NCI-H2029 treated with DMSO at 0.1 percent for 48 hours (cell line): ENCODE measurements at places on chromosomes 13 and 19.

GRCh38 chr13:85408415-85408814 is 390.8 kb downstream of the SLITRK6 start:
- no peak for DNase-seq

- DNase-seq = peak; percentile 57
These were observed 1.0 kb downstream of the REX1BD start for GRCh38 chr19:18589380-18590272.

- DNase-seq = no peak
These were observed 34.1 kb upstream of the KLF12 start for GRCh38 chr13:74168263-74168675.

GRCh38 chr13:58921129-58921528 is 1242.6 kb downstream of the DIAPH3 start:
- DNase-seq = no peak

- no peak for DNase-seq
These were observed 7.8 kb upstream of the SELENOV start for GRCh38 chr19:39506944-39507714.

DNA sequence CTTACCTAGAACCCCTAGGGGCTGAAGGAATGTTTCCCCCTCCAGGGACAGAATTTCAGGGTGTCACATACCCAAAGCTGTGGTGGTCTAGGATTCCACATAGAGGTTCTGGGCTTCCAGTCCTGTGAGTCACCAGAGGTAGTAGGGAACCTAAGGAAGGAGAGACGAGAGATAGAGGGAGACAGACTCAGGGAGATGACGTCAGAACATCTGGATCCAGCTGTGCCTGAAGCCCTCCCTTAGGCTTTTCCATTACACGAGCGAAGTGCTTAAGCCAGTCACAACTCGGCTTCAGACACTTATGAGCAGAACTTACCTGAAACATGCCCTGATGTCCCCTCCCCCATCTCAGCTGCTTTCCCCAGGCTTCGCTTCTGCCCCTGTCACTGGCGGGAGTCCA is 11.8 kb upstream of the SELENOW start:
- DNase-seq = no peak

- no peak for DNase-seq
These were observed 75.8 kb upstream of the UBAC2 start for GRCh38 chr13:99124794-99125316.

- DNase-seq = no peak
These were observed 495 bp downstream of the LSR start for GRCh38 chr19:35249146-35249847.

- DNase-seq = no peak
These were observed 2.3 kb upstream of the N4BP2L1 start for GRCh38 chr13:32430018-32430747.

GRCh38 chr13:49023431-49023830 is 47.7 kb downstream of the FNDC3A start:
- no peak for DNase-seq

DNA sequence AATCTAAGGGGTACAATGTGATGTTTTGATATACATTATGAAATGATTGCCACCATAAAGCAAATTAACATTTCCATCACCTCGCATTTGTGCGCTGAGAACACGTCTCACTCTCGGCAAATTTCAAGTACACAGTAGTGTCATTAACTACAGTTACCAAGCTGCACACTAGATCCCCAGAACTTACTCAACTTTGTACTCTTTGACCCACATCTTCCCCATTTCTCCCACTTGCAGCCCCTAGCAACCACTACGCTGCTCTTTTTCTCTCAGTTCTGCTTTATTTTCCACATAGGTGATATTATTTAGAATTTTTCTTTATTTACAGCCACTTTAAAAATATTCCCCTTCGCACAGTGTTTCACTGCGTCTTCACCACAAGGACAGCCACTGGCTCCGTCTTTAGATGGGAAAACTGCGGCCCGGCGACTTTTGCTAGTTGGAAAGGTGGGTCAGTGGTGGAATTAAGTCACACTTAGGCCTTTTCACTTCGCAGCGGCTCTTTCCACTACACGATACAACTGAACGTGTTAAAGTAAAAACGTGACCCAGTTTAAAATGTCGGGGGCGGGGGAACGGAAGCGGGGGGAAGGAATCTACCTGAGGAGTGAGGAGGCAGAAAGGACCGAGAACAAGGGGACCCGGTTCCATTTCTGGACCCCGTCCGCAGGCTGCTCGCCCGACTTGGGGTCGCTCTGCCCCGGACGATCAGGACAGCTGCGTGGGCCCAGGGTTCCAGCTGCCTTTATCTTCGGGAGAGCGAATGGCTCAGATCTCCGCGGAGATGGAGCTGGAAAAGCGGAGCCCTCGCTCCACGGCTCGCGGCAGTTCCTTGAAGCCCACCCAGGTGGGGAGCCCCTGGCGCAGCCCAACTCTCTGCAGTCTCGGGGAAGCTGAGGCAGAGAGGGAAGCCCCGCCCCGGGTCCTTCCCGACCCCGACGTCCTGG is 486.1 kb downstream of the UQCRFS1 start:
- no peak for DNase-seq

GRCh38 chr13:35016362-35017112 is 74.5 kb downstream of the NBEA start:
- no peak for DNase-seq

DNA sequence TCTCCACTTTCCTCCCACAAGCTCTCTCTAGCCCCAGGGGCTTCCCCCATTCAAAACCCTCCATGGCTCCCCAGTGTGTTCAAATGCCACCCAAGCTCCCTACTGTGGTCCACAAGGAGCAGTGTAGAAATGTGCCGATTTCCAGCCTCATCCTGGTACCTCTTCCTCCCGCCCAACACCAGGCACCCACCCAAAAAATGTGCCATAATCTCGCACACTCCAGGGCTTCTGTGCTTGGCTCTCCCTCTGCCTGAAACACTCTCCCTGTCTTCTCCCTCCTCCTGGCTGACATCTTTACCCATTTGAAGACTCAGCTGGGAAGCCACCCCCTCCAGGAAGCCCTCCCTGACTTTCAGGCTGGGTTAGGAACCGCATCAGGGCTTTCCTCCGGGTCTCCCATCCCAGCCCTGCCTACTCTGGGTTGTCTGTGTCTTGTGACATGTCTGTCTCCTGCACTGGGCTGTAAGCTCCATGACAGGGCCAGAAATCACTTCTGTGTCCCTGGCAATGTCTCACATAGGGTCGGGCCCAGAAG is 16.6 kb upstream of the MEIS3 start:
- no peak for DNase-seq

GRCh38 chr19:46394402-46394797 is 19.0 kb downstream of the CCDC8 start:
- DNase-seq = no peak

DNA sequence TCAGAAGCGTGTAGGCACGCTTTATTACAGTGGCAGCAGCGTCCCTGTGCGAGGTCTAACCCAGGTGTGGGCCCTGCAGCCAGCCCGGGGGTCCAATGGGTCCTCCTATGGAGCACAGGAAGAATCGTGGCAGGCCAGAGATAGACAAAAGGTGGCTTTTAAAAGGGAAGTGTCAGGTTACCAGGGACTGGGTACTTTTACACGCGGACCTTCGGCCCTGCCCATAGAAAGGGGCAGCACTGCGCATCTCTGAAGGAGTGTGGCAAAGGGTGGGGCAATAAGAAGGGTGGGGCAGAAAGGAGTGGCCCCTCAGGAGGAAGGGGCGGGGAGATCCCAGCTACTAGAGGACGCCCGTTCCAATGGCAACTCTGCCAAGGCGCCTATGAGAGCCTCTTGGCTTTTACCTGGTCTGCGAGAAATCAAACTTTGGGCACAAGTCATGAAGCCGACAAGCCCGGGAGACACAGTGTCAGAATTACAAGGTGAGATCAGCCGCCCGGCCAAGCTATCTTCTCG is 1419.8 kb downstream of the UQCRFS1 start:
- peak; percentile 79 for DNase-seq

DNA sequence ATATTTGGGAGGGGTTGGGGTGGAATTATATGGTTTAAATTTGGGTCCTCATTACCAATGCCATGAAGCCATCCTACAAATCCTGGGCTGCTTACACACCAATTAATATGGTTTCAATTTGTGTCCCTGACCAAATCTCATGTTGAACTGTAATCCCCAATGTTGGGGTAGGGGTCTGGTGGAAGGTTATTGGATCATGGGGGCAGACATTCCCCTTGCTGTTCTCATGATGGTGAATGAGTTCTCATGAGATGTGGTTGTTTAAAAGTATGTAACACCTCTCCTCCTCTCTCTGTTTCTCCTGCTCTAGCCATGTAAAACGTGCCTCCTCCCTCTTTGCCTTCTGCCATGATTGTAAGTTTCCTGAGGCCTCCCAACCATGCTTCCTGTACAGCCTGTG is 46.6 kb upstream of the FAM124A start:
- no peak for DNase-seq

- no peak for DNase-seq
These were observed 2.4 kb upstream of the KMT2B start for GRCh38 chr19:35715355-35715809.

DNA sequence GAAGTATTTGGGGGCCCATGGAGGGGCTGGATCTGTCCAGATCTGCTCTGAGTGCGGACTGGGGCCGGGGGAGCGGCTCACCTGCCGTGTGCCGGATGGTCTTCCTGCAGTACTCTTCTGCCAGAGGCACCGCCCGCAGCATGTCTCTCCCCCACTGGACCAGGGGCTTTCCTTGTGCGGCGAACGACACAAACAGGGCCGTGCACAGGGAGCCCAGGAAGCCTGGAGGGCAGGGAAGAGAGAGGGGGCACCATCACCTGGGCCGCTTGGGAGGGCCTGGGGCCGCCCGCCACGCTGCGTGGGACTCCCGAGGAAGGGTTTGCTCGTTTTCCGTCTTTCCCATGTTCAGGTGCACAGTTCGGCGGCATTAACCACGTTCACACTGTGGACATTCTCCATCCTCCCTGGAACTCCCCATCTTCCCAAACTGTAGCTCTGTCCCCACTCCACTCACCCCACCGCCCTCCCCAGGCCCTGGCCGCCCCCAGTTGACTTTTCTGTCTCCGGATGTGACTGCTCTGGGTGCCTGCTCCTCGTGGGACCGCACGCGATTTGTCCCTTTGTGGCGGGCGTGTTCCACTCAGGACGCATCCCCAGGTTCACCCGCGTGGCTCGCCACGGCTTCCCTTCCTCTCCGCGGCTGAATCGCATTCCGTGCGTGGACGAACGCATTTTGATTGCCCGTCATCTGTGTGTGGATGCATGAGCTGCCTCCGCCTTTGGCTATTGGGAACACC is 24.2 kb downstream of the ADPRHL1 start:
- DNase-seq = no peak

- no peak for DNase-seq
These were observed 62.6 kb downstream of the STK24 start for GRCh38 chr13:98514288-98514687.

- no peak for DNase-seq
These were observed 7.5 kb downstream of the SUGP2 start for GRCh38 chr19:19025861-19026260.

DNA sequence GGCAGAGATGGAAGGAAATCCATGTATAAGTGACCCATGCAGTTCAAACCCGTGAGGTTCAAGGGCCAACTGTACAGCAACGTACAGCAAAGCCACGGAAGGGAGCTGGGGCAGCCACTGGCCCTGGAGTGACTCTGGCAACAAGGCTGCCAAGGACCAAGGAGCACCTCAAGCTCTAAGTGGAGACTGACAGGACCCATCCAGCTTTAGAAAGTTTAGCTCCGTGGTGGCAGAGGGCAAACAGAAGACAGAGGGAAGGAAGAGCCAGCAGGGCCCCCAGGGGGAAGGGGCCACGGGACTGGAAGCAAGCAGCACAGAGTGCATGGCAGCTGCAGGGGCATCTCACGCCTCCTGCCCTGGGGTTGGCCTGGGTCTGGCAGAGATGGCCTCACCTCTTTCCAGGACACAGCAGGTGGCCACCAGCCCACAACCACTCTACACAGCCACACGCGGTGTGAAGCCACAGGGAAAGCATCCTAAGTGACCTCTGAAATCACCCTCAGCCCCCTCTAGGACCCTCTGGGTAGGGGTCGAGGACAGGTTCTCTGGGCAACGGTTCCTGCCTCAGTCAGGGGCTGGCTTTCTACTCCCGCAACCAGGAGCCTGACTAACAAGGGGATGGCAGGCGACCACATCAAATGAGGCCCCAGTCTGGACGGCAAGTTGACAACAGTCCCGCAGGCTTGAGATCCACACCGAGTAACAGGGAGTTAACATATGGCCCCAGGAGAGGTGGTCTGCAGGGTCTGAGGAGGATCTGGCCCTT is 3.8 kb downstream of the MIER2 start:
- DNase-seq = no peak

- DNase-seq = no peak
These were observed 102.2 kb upstream of the IPO5 start for GRCh38 chr13:97851269-97851668.

- no peak for DNase-seq
These were observed 2.8 kb downstream of the TYROBP start for GRCh38 chr19:35905178-35905727.

- no peak for DNase-seq
These were observed 6.8 kb upstream of the UBE2L5 start for GRCh38 chr13:30415430-30416030.

DNA sequence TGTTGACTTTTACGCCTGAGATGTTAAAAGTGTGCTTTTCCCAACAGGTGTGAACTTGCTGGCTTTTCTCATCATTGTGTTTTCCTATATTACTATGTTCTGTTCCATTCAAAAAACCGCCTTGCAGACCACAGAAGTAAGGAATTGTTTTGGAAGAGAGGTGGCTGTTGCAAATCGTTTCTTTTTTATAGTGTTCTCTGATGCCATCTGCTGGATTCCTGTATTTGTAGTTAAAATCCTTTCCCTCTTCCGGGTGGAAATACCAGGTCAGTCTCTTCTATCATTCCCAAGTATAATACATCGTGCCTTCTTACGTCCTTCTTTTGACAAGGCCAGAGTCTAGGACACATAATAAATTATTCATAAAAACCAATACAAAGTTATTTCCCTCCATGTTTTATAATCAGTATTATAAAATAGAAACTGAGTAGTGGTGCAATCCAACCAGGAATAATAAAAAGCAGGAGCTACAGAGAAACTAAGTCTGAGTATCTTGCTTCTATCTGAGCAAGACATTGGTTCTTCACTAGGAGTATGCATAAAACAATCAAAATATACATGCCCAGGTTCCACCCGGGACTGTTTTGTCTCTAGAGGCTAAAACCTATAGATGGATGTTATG is 57.9 kb downstream of the RXFP2 start:
- no peak for DNase-seq

- no peak for DNase-seq
These were observed 2.6 kb downstream of the NAPSA start for GRCh38 chr19:50362656-50363424.

GRCh38 chr13:27978301-27978968 is 9.3 kb upstream of the CDX2 start:
- no peak for DNase-seq

DNA sequence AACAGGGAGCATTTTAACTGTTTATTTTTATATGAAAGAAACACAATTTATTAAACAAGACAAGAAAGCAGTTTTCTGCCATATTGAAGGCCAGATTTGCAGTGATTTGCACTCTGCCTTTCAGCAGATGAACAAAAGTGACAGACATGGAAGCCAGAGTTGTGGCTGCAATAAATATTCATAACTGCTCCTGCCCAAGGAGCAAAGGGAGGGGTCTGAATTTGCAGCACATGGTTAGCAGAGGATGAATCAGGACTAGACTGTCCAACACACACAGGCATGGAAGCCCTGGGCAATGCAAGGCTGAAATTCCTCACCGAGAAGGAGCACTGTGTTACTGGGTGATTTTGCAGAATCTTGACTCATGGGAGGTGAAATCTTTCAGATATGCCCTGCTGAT is 418.2 kb downstream of the DCT start:
- DNase-seq = no peak

- no peak for DNase-seq
These were observed 1292.4 kb upstream of the MIR17HG start for GRCh38 chr13:90055121-90055520.
